CD8-positive, alpha-beta memory T cell (primary cell): ENCODE measurements at places on chromosomes 6 and 20.

DNA sequence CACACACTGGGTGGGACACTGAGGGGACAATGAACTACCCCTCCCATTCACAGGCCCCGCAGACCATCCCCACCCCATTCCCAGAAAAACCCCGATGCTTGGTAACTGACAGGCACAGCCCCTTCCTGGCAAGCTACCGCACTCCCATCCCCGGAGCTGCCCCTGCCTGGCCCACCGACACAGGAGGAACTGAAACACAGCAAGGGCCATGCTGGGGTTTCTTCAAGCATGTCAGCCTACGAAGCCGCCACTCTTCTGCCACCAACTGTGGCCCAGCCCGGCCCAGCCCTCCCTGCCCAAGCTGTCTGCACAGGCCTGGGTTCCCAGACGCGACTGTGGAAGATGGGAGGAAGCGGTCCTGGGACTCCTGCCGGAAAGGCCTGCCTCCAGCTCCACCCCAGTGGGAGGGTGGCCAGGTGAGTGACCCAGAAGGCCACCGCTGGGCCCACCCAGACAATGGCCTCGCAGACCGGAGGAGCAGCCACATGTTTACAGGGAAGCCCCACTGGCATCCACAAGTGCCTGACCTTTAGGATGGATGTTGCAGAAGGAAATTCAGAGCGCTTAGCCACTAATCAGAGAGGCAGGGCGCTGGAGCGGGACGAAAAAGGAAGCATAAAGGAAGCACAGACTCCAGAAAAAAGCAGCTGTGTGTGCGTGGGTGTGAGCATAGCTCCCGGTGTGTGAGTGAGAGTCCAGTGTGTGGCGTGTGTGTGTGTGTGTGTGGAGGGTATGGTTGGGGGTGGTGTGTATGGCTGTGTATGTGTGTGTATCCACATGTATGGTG lies 91.6 kb downstream of the PRND start:
- H3K4me3 ChIP-seq = peak overlapping the region; percentile 78
- H3K27me3 ChIP-seq = no peaks in the 10 kb centered on the region
- H3K36me3 ChIP-seq = no peaks in the 10 kb centered on the region
- peak overlapping the region; percentile 98 for H3K27ac ChIP-seq

- no peak for DNase-seq
- no peaks in the 10 kb centered on the region for H3K4me1 ChIP-seq
- no peak overlapping the region for H3K4me3 ChIP-seq
- H3K27me3 ChIP-seq = no peaks in the 10 kb centered on the region
- H3K36me3 ChIP-seq = no peaks in the 10 kb centered on the region
- no peak overlapping the region for H3K27ac ChIP-seq
Observed at GRCh38 chr6:5570641-5571040, 309.3 kb downstream of the FARS2 start.

GRCh38 chr6:138817799-138818198 lies 21.9 kb downstream of the ECT2L start:
- no peaks in the 10 kb centered on the region for H3K4me1 ChIP-seq
- no peaks in the 10 kb centered on the region for H3K27me3 ChIP-seq

DNA sequence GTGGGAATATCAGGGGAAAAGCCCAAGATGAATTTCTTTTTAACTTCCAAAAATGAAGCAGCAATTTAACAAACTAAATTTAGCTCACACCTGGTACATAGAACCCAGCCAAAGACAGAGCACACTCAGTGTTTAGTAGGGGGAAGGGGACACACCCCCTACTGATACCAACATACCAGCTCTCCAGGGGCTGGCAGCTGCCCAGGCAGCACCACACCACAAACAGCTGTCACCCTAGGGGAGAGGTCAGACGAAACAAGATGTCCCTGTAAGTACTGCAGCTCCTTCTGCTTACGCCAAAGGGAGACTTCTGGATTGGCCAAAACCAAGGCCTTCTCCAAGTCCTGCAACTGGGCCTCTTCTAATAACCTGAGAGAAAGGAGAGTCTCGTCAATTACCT lies 26.0 kb downstream of the MDN1 start:
- H3K27me3 ChIP-seq = no peaks in the 10 kb centered on the region
- DNase-seq = no peak
- no peak overlapping the region for H3K4me3 ChIP-seq
- peaks cover 24% of the 10 kb centered on the region for H3K36me3 ChIP-seq

DNA sequence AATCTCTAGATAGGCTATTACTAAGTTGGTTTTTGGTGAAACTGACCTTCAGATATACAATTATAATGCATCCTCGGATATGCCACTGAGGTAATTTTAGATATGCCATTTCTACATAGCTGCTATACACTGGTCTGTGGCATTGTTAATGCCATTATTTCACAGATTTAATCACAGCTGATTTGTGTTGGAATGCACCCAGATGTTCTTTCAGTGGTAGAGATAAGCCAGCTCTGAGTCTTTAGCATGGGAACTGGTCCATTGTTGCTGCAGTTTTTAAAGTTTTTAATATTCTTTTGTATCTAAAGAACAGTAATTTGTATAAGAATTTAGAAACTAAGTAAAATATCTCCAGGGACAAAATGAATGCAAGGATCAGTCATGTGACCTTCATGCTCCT lies 6.8 kb downstream of the TMX4 start:
- H3K36me3 ChIP-seq = peaks cover 4% of the 10 kb centered on the region
- no peak overlapping the region for H3K4me3 ChIP-seq
- H3K27me3 ChIP-seq = no peaks in the 10 kb centered on the region
- H3K4me1 ChIP-seq = peaks cover 9% of the 10 kb centered on the region

- DNase-seq = no peak
- H3K4me1 ChIP-seq = no peaks in the 10 kb centered on the region
- no peak overlapping the region for H3K4me3 ChIP-seq
- no peaks in the 10 kb centered on the region for H3K27me3 ChIP-seq
- no peaks in the 10 kb centered on the region for H3K36me3 ChIP-seq
Observed at GRCh38 chr20:17887331-17888030, 81.1 kb downstream of the SNX5 start.

GRCh38 chr20:23114448-23115082 lies 28.4 kb upstream of the CD93 start:
- peak overlapping the region; percentile 41 for H3K27ac ChIP-seq
- H3K27me3 ChIP-seq = no peaks in the 10 kb centered on the region
- no peaks in the 10 kb centered on the region for H3K4me1 ChIP-seq
- H3K4me3 ChIP-seq = no peak overlapping the region
- no peak for DNase-seq
- H3K36me3 ChIP-seq = no peaks in the 10 kb centered on the region

GRCh38 chr6:37513576-37513975 lies 13.9 kb upstream of the CCDC167 start:
- H3K4me1 ChIP-seq = peaks cover 83% of the 10 kb centered on the region
- H3K27ac ChIP-seq = peak overlapping the region; percentile 25
- H3K36me3 ChIP-seq = no peaks in the 10 kb centered on the region
- no peaks in the 10 kb centered on the region for H3K27me3 ChIP-seq
- H3K4me3 ChIP-seq = no peak overlapping the region
- DNase-seq = no peak

- no peaks in the 10 kb centered on the region for H3K36me3 ChIP-seq
- H3K27me3 ChIP-seq = no peaks in the 10 kb centered on the region
- H3K27ac ChIP-seq = no peak overlapping the region
- no peaks in the 10 kb centered on the region for H3K4me1 ChIP-seq
- DNase-seq = no peak
- H3K4me3 ChIP-seq = no peak overlapping the region
Observed at GRCh38 chr6:152625213-152625612, 11.9 kb downstream of the SYNE1 start.

- H3K27me3 ChIP-seq = no peaks in the 10 kb centered on the region
- no peak for DNase-seq
- H3K4me1 ChIP-seq = no peaks in the 10 kb centered on the region
- no peak overlapping the region for H3K4me3 ChIP-seq
Observed at GRCh38 chr6:100435299-100435698, 29.4 kb downstream of the SIM1 start.

GRCh38 chr20:63573647-63574131 lies 350 bp downstream of the HELZ2 start:
- peak overlapping the region; percentile 62 for H3K4me3 ChIP-seq
- DNase-seq = no peak
- no peaks in the 10 kb centered on the region for H3K36me3 ChIP-seq
- H3K4me1 ChIP-seq = peaks cover 26% of the 10 kb centered on the region
- H3K27me3 ChIP-seq = no peaks in the 10 kb centered on the region

- no peaks in the 10 kb centered on the region for H3K36me3 ChIP-seq
- peak; percentile 66 for DNase-seq
- no peak overlapping the region for H3K27ac ChIP-seq
- H3K4me3 ChIP-seq = peak overlapping the region; percentile 16
Observed at GRCh38 chr6:14635195-14635594, 517.6 kb downstream of the CD83 start.

GRCh38 chr20:39800111-39800510 lies 838.0 kb downstream of the DHX35 start:
- H3K27me3 ChIP-seq = no peaks in the 10 kb centered on the region
- H3K27ac ChIP-seq = no peak overlapping the region
- H3K4me3 ChIP-seq = no peak overlapping the region
- no peak for DNase-seq

DNA sequence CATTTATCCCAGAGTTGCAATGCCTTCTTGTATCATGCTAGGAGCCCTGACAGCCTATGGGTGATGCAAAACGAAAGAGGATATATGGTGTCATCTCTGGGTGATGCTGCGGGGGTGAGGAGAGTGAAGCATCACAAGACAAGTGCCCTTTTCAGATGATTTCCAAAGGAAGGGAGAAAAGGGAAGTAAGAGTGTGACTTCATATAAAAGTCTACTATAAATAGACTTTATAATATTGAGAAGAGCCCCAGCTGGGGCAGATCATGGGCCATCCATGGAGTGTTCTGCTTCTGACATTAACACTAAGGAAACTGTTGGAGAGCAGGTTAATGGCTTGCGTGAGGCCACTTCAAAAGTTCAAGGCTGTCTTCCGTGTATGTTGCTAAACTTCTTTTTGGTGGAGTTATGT lies 4.4 kb downstream of the CD83 start:
- H3K4me1 ChIP-seq = peaks cover 14% of the 10 kb centered on the region
- no peak overlapping the region for H3K27ac ChIP-seq
- H3K36me3 ChIP-seq = no peaks in the 10 kb centered on the region
- no peak overlapping the region for H3K4me3 ChIP-seq
- DNase-seq = no peak
- H3K27me3 ChIP-seq = no peaks in the 10 kb centered on the region

DNA sequence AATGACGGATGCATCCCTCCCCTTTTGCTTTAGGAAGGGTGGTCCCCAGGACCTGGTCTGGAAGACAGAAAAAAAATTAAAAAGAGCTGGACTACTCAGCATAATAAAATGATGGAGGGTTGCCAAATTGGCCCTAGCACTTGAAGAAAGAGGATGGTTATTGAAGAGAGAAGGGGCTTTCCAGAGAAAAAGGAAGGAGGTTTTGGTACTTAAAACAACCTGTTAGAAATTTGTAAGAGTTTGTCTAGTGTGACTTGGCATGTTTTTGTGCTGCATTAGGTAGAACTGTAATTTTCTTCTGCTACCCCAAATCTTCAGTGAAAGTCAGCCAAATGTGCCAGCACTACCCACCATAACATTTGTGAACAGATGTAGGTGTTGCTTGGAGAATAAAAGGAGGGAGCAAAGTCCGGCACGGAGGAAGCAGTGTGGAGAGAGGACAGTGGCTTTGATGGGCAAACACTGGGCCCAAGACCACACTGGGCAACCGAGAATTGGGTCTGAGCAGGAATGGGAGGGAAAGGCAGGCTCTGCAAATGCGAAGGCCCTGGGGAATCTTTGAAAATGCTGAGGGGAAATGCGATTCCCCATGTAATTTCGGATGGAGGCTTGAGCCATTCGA lies 160.9 kb downstream of the QRSL1 start:
- no peaks in the 10 kb centered on the region for H3K4me1 ChIP-seq
- H3K27ac ChIP-seq = no peak overlapping the region

DNA sequence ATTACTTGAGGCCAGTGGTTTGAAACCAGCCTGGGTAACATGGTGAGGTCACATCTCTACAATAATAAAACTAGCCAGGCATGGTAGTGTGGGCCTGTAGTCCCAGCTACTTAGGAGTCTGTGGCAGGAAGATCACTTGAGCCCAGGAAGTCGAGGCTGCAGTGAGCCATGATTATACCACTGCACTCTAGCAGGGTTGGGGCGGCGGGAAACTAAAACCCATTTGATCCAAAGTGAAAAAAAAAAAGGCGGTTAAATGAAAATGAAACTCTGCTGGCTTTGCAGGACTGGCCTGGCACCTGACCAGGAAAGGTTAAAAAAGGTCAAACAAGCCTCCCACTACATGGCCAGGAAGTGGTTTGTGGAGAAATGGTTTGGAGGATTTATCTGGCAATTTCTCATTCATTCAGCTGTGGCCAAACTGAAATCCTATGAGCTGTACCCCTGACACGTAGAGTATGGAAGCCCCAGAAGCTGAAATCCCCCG lies 36.6 kb downstream of the MTRES1 start:
- no peaks in the 10 kb centered on the region for H3K36me3 ChIP-seq
- H3K27me3 ChIP-seq = no peaks in the 10 kb centered on the region
- H3K4me3 ChIP-seq = no peak overlapping the region
- no peak overlapping the region for H3K27ac ChIP-seq
- DNase-seq = no peak
- H3K4me1 ChIP-seq = peaks cover 19% of the 10 kb centered on the region

DNA sequence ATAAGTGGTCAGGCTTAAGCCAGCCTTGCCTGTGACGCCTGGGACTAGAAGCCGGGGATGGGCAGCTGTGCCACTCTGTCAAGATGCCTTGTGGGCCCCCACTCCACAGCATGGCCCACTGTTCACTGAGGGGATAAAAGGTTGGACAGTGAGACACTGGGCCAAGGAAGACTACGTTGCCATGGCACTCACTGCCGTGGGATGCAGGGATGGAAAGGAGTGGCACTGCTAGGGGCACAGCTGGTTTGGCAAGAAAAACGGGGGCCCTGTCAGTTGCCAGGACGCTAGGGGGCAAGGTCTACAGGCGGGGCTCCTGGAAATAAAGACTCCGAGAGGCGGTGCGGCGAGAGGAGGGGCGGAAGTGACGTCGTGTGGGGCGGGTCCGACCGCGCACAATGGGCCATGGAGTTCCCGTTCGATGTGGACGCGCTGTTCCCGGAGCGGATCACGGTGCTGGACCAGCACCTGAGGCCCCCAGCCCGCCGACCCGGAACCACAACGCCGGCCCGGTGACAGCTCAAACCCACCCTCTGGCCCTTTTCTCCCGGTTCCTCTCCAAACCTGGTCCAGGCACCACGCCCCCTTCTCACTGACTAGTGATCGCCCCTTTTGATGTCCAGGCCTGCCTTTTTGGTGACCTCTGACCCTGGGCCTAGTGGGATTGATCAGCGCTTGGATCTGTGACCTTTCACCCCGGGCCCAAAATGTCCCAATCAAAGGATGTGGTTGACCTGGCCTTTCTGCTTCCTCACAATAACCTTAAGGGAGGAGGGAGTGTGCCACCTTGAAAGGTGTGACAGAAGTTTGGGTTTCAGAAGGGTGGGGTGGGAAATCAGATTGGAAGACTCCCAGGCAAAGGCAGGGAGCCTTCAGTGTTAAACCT lies at the start of gene ATAT1:
Gene ATAT1, plus strand, starts transcription at position 391 of the 883 bp plus-strand sequence.
- peaks cover 31% of the 10 kb centered on the region for H3K36me3 ChIP-seq
- H3K27ac ChIP-seq = peak within 1 kb of the TSS; percentile 89
- peaks cover 16% of the 10 kb centered on the region for H3K4me1 ChIP-seq
- DNase-seq = peak; percentile 93
- H3K4me3 ChIP-seq = peak within 1 kb of the TSS; percentile 76

- H3K36me3 ChIP-seq = no peaks in the 10 kb centered on the region
- no peak for DNase-seq
- H3K4me1 ChIP-seq = no peaks in the 10 kb centered on the region
- H3K4me3 ChIP-seq = no peak overlapping the region
Observed at GRCh38 chr6:85971238-85971637, 328.6 kb upstream of the SYNCRIP start.

GRCh38 chr6:157533048-157533871 lies 152.3 kb downstream of the ZDHHC14 start:
- no peak overlapping the region for H3K27ac ChIP-seq
- H3K4me3 ChIP-seq = no peak overlapping the region
- no peaks in the 10 kb centered on the region for H3K27me3 ChIP-seq
- no peak for DNase-seq
- H3K36me3 ChIP-seq = no peaks in the 10 kb centered on the region
- H3K4me1 ChIP-seq = peaks cover 39% of the 10 kb centered on the region
